ENCODE measurements at places on chromosomes 2 and 18. TPM values are rescaled to one million over a fixed set of nuclear protein-coding genes. Genes with fewer than 3 reads are reported as not detected.

Gene CAPN13
- total RNA-seq = 9.2 TPM

Gene LYPD6
- total RNA-seq = 1.1 TPM

Gene SLC4A3
- 4.9 TPM for total RNA-seq

DNA sequence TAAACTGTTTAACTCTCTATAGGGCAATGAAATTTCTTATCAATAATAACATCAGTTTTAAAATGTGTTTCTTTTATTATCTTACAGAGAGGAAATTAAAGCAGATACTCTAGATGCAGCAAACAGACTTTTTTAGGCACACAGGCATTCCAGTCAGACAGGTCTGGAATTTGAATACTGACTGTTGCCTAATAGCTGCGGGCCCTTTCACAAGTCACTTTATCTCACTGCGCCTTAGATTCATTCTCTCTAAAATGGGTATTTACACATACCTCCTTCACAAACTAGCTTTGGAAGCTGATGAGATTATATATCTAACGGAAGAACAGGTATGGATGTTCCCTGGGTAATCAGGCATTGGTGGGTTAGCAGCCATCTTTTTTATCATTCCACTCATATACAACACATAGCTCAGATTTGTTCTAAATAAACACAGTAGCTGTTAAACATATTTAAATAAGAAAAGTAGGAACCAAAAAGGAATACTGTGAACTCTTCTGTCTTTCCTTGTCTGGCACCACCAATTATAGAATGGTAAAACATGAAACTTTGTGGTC lies 104.2 kb downstream of the LRP2 start:
- no peak for DNase-seq

GRCh38 chr2:5524551-5524950 lies 167.6 kb upstream of the SOX11 start:
- DNase-seq = no peak

DNA sequence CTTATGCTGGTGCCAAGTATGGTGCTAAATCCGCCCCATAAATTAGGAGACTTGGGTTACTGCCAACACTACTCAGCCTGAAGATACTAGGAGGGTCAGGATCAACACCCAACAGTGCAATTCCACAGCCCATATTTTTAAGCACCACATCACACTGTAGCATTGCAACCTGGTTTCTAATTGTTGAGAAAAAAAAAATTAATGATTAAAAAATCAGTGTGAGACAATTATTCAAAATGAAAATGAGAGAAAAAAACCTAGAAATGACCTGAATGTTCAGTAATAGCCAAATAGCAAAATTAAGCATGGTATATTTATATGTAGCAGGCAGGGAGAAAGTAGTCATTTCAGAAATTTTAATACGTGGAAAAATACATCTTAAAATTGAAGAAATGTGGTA lies 29.2 kb upstream of the HNRNPLL start:
- DNase-seq = no peak

- DNase-seq = no peak
These were observed 65.0 kb downstream of the RPL37A start for GRCh38 chr2:216563646-216564045.

GRCh38 chr2:195610717-195611116 lies 46.3 kb upstream of the SLC39A10 start:
- no peak for DNase-seq

GRCh38 chr2:110140401-110140800 lies 24.8 kb upstream of the MALL start:
- DNase-seq = no peak

GRCh38 chr2:236545814-236546480 lies 23.7 kb upstream of the ACKR3 start:
- no peak for DNase-seq

DNA sequence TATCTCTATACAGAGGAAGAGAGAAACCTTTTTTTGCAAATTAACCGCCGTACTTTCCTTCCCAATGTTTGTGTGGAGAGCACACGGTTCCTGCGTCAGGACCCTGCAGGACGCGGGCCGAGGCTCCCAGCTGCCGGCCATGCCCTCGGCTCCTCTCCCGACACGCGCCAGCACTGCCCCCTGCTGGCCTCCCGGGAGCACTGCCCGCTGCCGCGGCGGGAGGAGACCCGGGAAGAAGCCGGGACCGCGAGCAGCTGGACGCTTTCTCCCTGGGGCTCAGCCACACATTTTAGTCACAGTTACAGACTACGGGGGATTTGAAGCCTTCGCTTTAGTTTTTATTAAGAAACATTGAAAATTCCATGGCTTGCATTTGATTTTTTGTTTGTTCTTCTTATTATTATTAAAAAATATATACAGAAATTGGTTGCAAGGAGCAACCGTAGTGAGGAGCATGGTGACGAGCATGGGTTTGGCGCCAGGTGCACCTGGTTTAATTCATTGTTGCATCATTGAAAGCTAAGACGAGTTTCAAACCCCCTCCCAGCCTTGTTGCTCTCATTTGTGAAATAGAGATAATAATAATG lies 401.2 kb downstream of the GALR1 start:
- DNase-seq = peak; percentile 87

GRCh38 chr2:128164311-128164710 lies 73.3 kb downstream of the UGGT1 start:
- DNase-seq = no peak

- DNase-seq = no peak
These were observed 102.8 kb upstream of the RAB12 start for GRCh38 chr18:8506251-8507049.

- no peak for DNase-seq
These were observed 83.3 kb downstream of the PIEZO2 start for GRCh38 chr18:11066038-11066437.

DNA sequence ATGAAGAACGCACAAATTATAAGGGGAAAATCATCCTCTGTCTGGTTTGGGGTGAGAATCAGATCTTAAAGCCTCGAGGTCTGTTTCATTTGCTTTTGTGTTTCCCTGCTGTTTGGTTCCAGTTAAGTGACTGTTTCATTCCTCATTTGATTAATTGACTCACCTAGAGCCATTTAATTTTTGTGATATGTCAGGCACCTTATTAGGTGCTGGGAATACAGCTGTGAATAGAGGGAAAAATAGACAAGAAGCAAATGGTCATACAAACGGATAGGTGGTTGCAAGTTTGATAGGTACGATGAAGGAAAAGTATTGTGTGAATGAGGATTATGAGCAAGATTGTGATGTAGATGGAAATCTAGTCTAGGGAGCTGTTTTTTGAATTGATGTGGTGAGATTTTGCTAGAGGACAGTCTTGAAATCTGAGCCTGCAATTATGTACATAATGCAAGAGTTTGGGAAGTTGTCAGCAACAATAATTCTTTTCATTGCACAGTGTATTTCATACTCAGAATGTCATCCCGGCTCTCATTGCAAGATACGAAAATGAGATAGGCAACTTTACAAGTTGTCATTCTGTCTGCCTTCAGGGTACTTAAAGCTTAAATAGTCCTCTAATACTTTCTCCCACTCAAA lies 2.2 kb downstream of the ACSL3 start:
- DNase-seq = no peak

DNA sequence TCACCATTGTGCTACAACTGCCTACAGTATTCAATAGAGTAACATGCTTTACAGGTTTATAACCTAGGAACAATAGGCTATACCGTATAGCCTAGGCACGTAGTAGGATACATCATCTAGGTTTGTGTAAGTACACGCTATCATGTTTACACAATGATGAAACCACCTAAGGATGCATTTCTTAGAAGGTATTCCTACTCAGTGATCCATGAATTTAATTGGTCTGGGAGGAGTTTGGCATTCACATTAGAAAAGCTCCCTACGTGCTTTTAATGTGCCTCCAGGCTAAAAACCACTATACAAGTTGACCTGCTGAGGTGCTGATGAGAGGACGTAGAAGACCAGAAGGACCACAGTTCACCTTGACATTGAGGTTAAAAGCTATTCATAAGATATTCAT lies 154.5 kb upstream of the LRRTM1 start:
- DNase-seq = peak; percentile 48

DNA sequence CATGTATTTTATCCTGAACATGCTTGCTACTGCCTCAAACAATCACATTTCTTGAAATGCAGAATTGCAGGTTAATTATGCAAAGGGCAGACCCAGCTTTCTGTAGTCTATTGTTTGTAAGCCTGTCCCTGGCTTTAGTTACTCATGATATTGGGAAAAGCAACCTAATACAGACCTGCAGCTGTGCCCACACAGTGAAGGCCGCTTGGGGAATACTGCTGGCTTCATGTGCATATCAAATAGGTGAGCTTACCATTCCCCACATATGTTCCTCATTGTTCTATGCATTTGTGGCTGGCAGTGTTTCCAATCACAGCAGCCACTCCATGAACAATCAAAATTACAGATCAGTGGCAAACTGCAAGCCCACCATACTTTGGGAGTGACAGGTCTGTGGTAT lies 186.3 kb downstream of the TMEM163 start:
- no peak for DNase-seq
